Endothelial cell (in vitro differentiated cells): ENCODE measurements at places on chromosomes 16 and 17.

DNA sequence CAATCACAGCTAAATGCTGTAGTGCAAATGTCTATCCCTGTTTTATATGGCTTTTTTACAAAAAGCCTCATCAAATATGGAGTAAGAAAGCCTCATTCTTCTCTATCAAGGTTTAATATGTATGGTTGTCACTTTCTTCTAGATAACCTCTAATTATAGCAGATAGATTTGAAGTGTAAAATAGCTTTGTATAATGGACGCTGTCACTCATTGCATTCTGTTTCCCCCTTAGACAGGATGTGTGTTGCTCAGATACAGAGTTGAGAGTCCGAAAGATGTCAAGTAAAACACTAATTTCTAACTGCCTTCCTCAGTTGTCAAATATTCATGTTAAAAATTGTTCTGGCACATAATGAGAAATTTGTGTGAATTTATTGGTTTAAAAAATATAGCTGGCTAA, 88.0 kb downstream of the NLK start:
- no peak for DNase-seq

- DNase-seq: no peak
These were observed 126.0 kb downstream of the ABCC12 start for GRCh38 chr16:48029768-48030167.

DNA sequence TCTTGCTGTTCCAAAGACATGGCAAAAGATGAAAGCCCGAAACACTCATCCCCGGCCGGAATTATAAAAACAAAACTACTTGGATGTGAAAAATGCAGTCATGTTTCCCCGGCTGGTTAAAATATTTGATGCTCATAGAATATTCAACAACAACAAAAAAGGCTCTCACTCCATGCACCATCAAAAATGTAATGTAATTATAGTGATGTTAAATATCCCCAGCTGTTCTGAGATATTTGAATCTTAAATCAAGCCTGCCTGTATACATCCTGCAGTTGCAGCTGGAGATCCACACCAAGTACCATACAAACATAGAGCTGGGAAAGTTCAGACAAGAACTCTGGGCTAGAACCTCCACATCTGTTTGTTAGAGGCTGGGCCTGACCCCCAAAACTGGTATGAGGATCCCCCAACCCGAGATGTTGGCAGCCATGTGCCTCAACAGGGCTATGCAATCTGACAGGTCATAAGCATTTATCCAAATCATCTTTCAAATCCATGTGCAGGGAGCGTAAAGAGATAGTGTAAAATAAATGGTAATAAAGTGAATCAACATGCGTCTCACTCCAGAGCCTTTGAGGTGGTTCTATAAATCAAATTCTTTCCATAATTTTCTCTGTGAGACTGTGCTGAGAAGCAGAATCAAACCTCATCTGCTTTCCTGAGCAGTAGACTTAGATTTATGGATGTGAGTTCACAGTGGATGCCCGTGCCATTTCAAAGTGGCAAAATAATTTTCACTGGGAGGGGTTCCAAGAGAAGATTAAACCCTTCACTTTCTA, 12.7 kb downstream of the ASIC2 start:
- DNase-seq: no peak

- no peak for DNase-seq
These were observed 7.4 kb downstream of the C1QL1 start for GRCh38 chr17:44960691-44961090.

GRCh38 chr16:3646348-3646920, 8.1 kb upstream of the DNASE1 start:
- no peak for DNase-seq

DNA sequence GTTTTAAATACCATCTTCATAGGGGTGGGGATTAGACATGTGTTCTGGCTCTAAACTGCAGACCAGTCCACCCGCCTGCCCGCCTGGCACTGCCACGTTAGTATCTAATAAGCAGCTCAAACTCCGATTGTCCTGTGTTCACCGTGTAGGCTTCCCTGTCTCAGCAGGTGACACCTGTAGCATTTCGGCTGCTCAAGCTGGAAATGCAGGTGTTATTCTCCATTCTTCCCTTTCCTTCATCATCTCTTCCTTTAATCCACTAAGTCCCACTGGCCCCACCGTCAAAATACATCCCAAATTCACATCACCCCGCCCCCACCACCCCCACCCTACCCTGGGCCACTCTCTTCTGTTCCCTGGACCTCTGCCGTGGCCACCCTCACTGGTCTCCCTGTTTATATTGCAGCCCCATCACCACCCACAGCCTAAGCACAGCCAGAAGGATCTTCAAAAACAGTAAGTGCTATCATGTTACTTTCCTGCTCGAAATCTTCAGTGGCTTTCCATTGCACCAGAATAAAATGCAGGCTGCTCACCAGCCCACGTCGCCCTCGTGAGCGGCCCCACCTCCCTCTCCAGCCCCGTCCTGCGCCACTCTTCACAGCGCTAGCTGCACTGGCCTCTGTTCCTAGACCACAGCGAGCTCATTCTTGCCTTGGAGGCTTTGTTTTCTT, 65.1 kb downstream of the RTN4RL1 start:
- DNase-seq: no peak

- no peak for DNase-seq
These were observed 14.1 kb upstream of the SLC16A5 start for GRCh38 chr17:75073618-75074047.

DNA sequence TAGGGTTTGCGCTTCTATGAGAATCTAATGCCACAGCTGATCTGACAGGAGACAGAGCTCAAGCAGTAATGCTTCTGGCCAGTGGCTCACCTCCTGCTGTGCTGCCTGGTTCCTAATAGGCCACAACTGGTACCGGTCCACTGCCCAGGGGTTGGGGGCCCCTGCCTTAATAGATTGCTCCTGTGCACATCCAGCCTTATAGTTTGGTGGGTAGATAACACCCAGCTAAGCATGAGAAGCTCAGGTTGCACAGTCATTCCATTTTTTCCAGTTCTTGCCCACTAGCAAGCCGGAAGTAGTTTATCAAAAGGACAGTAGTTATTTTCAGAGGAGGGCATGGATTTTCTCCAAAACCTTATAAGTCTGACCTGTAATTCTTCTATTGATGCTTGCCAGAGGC, 7.6 kb downstream of the KRTAP1-5 start:
- no peak for DNase-seq

DNA sequence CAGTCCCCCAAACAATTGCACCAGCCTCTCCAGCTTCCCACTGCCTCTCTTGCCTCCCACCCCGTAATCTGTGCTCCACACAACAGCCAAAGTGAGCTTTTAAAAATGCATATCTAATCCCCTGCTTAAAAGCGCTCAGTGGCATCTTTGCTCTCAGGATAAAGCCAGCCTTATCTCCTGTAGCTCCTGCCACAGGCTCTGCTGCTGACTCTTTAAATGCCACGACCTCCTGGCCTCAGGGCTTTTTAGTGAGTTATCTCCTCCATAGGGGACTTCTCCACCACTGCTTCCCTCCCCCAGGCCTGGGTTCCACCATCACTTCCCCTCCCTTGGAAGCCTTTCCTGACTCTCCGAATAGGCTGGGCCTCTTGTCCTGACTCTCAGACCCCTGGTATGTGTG, 98.6 kb downstream of the GNAO1 start:
- DNase-seq: no peak

DNA sequence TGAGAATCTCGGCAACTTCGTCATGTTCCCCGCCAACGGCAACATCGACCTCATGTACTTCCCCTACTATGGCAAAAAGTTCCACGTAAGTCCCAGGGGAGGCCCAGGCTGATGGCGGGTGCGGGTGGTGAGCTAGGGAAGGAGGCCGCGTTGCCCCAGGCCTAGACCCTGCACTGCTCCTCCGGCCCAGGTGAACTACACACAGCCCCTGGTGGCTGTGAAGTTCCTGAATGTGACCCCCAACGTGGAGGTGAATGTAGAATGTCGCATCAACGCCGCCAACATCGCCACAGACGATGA, 4.8 kb downstream of the ATP1B2 start:
- no peak for DNase-seq

GRCh38 chr16:19219836-19220235, 51.8 kb downstream of the SYT17 start:
- no peak for DNase-seq
